SIG-M5 (cell line): ENCODE measurements at places on chromosomes 11 and 22.

- DNase-seq: no peak
These were observed 15.8 kb downstream of the SBF1 start for GRCh38 chr22:50459016-50459415.

DNA sequence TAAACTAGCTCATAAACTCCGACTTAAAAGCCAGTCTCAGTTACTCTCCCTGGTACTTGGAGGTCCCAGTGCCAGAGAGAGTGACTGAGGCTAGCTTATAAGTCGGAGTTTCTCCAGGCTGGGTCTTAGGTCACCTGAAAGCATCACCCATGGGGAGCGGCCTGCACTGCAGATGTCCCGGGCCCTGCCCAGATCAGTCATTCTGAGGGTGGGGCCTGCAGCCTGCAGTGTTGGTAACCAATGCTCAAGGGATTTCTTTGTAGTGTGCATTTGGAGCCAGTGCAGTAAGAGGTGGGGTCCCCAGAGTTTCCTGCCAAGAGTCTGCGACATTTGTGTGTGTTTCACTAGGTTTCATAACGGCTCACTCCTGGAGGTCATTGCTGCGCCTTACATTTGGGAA lies 14.8 kb downstream of the TAB1 start:
- no peak for DNase-seq

DNA sequence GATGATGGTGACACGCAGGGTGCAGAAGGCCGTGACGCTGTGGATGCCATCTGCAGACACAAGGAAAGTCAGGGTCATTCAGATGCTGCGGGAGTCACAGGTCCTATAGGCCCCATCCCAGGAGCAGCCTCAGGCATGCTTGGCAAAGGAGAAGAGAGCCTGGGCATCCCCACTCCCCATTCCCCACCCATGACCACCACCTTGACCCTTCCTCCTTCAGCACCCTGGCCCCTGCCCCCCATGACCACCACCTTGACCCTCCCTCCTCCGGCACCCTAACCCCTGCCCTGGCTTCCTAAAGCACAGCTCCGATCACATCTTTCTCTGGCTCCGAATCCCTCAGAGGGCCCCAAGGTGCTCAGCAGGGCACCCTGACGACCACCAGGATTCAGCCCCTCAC lies 73.1 kb downstream of the CELSR1 start:
- no peak for DNase-seq

DNA sequence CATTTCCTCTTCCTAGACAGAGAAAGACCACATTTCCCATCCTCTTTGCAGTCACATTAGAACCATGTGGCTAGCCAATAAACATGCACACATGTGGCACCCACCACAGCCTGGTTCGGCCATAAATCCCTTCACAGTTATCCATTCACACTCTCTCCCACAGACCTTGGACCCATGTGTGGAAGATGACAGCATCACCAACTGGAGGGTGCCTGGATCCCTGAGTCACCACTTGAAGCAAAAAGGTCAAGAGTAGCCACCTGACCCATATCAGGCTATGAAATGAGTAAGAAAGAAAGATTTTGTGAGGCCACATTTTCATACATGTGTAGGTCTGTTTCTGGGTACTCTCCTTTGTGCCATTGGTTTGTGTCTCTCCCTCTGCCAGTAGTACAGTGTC lies 9.0 kb upstream of the TMEM121B start:
- DNase-seq: no peak

- DNase-seq: no peak
These were observed 7.5 kb upstream of the ST3GAL4 start for GRCh38 chr11:126347751-126348668.

- DNase-seq: no peak
These were observed 25.1 kb upstream of the FJX1 start for GRCh38 chr11:35593143-35593542.

- DNase-seq: no peak
These were observed 696 bp upstream of the MARK2 start for GRCh38 chr11:63838150-63838677.

- DNase-seq: no peak
These were observed 328.7 kb downstream of the SOX6 start for GRCh38 chr11:16027621-16028020.

GRCh38 chr22:31870890-31871289 lies 73.4 kb upstream of the YWHAH start:
- no peak for DNase-seq
